ENCODE measurements at places on chromosomes 1 and 21.

DNA sequence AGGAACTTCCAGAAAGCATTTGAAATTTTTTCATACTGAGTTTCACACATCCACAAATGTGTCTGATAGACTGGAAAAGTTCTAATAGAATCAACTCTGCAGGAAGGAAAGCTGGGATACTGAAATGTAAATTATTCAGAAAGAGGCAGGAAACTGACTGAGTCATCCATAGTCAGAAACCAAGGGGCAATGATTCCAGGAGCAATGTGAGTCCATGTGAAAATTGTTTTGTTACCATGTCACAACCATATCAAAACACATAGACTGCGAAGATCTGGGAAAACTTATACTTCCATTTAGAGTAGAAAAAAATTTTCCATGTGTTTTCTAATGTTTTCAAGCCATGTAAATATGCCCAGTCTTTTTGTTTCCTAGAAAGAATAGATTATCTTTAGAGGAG lies 142.3 kb upstream of the TMPRSS15 start:
- no peak for DNase-seq

DNA sequence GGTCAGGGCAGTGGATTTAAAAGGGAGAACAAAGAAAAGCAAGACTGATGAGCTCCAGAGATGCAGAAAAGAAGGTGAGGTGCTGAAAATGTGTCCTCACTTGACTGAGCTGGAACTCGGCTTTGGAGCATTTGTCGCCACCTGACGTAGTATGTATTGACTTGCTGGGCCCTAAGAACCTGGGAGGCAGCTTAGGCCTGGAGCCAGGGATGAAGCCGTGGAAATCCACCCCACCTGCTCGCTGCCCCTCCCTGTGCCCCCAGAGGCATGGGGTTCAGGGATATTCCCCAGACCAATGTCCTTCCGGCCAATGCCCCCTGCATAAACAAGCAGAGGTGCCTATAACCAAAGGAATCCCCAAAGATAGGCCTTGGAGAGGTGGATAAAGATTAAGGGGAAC lies 14.3 kb downstream of the MRAP start:
- DNase-seq, result no peak

DNA sequence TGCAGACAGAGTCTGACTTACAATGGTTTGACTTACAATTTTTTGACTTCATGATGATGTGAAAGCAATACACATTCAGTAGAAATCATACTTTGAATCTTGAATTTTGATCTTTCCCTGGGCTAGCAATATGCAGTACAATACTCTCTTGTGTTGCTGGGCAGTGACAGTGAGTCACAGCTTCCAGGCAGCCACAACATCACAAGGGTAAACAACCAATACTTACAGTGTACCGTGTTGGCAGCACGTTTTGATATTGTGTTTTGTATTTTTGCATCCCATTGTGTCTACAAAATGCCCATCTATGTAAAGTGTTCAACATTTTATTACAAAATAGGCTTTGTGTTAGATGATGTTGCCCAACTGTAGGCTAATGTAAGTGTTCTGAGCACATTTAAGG lies 150.9 kb downstream of the NTMT2 start:
- DNase-seq, result no peak

DNA sequence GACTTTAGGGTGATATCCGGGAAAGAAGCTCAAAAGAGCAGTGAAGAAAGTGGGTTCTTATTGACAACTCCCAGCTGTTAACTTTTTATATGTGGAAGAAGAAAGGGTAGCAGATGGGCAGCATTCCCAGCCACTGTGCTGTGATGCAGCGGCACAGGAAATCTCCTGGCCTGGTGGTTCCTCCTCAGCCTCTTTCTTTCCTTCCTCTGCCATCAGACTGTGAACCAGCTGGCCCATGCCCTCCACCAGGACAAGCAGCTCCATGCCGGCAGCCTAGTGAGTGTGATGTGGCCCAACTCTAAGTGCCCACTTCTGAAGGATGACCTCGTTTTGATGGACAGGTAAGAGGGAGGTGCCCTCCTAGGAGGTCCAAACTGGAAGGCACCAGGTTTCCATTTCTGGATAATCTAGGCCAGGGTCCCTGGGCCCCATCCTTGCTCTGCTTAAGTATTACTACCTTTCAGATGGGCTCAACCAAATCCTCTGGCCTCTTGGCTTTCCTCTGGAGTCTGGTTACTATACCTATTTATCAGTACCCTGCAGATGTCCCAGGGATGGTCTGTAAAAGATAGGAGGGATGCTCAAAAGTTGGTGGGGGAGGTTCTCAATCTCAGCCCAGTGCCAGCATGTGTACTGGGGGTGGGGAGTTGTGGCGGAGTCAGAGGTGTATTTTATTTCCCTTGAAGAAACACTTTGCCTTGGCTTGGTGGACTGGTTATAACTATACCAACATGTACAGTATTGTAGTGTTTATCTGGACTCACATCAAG lies 17.0 kb downstream of the MFN2 start:
- no peak for DNase-seq

DNA sequence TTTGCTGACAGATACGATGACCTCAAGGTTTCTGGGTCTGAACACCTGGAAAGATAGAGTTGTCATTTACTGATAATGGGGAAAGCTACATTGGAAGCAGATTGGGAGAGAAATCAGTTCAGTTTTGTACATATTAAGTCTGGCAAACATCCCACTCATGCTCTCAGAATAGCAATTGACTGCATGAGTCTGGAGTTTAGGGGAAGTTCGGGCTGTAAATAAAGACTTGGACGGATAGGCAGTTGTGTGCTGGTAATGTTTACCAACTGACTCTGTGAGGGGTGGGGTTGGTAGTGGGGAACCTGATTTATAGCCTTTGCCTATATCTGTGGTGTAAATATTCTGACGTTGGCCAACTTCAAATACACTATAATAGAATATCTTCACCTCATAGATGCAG lies 4.0 kb downstream of the H6PD start:
- no peak for DNase-seq

- no peak for DNase-seq
Measured at GRCh38 chr1:72827278-72827677, 544.9 kb upstream of the NEGR1 start.

DNA sequence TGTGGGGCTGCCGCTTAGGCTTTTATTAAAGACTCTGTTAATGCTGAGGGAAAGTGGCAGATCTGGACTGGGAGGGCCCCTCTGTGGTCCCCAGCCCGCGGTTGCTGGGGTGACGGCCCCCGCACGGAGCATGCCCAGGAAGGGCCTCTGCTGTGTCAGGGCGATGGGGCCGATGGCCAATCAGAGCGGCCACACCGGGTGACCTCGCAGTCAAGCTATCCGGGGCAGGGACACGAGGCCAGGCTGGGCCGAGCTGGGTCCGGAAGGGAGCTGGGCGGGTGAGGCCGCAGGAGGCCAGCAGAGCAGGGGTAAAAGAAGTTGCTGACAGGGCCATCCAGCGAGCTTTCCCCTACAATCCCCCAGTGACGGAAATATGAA lies 145.1 kb downstream of the CASZ1 start:
- DNase-seq, result no peak

- no peak for DNase-seq
Measured at GRCh38 chr1:201371276-201371675, 6.2 kb downstream of the TNNT2 start.

DNA sequence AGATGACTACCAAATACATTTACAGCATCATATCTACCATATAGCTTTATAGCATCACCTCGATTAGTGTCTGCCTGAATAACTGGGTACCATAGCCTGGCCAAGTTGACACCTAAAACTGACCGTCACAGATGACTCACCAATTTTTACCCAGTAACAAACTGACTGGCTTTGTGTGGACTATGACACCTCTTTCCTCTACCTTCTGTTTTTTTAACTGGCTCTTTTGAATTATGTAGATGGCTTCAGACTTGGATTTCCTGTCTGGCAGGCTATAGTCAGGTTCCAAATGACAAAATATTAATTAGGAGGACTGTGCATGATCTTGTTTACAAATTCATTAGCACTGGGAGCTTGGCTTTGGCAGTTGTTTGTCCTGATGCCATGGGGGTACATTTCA lies 360.3 kb downstream of the TGFB2 start:
- DNase-seq, result no peak

DNA sequence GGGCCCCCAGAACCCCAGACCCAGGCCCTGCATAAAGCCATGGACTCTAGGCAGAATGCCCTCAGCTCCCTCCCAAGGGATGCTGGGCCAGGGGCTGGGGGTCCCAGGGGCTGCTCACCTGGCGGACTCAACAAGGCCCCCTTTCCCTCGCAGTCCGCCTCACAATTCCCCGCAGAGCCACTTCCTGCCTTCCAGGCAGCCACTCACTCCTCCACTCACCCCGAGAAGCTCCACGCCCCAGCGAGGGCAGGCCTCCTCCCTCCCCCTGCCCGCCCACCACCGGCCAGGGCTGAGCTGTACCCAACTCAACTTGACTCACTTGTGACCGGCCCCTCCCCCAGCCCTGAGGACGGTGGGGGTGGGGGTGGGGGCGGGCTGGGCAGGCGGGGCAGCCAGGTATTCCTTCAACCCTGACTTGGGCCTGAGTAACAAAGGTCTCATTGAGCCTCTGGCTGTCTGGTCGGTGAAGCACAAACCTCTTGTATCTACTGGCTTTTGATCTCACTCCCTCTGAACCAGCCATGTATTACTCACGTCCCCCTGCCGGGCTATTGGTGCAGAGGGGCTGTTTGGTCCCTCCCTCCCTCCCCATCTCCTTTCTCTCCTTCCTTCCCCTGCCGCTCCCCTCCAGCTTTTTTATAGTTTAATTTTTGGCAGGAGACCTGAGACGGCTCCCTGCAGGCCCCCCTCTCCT lies 5.9 kb downstream of the BLACAT1 start:
- DNase-seq, result peak; percentile 96

GRCh38 chr1:226733304-226733703 lies 5.8 kb downstream of the ITPKB start:
- no peak for DNase-seq

DNA sequence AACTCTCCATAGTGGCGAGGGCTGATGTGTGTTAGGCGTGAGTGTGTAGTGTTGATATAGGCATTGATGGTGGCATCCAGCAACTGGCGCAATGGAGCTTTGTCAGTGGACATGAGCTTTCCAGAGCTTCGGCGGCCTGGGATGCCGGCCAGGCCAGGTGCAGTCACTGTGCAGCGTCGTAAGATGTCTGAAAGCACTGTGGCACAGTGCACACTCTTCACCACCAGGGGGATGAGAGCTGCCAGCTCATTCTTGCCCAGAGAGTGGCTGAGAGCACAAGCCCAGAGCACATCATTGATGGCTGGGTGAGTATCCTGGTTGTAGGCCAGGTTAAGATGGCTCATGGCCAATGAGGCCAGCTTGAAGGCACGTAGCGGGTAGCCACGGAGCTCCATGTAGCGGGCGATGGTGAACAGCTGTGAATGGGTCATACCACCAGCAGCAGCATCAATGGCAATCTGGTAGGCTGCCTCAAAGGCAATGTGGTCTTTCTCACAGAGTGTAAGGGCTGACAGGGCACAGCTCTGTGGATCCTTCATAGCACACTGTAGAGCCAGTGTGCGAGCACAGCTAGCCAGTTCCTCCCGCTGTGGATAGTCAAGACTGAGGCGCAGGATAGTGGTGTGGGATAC lies 6.7 kb downstream of the UROD start:
- DNase-seq, result no peak

- no peak for DNase-seq
Measured at GRCh38 chr1:147214325-147214724, 10.8 kb downstream of the FMO5 start.

DNA sequence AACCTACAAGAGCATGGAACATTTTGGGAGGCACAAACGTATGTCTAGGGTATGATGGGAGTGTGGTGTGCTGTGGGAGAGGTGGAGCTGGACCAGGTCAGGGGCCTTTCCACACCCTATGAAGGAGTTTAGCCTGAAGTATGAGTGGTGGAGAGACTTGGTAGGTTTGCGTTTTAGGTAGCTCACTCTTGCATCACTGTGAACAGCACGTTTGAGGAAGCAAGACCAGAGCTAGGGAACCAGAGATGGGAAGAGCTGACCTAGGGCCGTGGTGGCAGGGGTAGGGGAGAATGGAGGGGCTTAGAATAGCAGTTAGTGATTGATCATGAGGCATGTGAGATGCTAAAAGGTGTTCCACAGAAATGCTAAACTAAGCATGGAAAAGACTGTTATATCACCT lies 25.1 kb upstream of the ZFP69B start:
- no peak for DNase-seq

- DNase-seq, result no peak
Measured at GRCh38 chr1:28127617-28128257, 39.3 kb upstream of the EYA3 start.

DNA sequence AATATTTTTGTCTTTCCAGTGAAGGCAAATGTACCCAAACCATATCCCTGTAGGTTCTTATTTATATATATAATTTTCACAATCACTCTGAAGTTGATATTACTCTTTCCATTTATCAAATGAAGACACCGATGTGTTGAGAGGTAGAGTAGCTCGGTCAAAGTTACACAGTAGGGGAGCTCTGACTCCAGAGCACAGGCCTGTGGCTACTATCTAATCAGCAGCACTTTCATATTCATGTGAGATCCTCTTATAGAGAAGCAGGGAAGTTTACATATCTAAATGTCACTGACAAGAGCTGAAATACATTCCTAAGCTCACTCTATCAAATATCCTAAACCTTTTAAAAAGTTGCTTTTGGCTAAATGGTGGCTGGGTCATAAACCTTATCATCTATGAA lies 241.1 kb upstream of the B3GALT2 start:
- DNase-seq, result no peak

Data from RWPE2 (cell line).